ENCODE measurements at places on chromosomes 16 and 17. TPM values are rescaled to one million over a fixed set of nuclear protein-coding genes. Genes with fewer than 3 reads are reported as not detected.

DNA sequence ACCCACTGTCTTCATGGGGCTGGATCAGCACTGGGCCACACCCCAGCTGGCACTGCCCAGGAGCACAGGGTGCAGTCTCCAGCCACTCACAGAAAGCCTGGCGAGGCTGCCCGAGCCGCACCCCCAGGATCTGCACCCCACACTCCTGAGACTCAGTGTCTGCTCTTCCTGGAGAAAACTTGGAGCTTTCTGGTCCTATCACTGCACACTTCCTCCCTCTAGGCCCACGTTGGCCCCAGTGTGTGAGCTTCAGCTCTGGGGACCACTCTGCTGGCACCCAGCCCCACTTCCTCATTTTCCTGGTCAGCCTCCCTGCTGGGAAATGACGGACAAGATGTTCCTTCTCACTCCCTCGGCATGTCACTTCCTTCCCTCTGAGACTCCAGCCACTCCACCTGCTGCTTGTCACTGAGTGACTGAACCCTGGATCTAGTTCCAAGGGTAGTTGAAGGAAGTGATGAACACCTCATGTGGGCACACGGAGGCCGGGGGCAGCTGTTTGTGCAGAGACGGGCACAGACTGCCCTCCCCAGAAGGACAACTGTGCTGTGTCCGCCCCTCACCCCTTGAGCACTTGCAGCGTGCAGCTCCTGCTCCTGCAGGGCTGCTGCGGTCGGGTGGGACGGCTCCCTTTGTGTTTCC is 29.0 kb downstream of the ZC3H18 start:
- no peak for DNase-seq

DNA sequence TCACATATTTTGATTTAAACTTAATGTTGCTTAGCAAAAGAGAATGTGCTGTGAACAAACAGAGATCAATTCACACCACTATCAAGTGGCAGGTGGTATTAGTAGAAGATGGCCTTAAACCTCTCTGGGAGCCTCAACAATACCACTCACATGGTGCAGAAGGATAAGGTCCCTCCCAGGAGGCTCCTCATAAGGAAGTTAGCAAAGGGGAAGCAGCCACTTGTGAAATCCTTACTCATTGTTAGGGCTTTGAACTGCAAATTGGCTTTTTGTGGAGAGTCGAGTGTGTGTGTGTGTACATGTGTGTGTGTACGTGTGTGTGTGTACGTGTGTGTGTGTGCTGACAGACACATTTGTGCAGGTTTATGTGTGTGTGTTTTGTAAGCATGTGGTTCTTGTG is 48.9 kb upstream of the ASIC2 start:
- no peak for DNase-seq

DNA sequence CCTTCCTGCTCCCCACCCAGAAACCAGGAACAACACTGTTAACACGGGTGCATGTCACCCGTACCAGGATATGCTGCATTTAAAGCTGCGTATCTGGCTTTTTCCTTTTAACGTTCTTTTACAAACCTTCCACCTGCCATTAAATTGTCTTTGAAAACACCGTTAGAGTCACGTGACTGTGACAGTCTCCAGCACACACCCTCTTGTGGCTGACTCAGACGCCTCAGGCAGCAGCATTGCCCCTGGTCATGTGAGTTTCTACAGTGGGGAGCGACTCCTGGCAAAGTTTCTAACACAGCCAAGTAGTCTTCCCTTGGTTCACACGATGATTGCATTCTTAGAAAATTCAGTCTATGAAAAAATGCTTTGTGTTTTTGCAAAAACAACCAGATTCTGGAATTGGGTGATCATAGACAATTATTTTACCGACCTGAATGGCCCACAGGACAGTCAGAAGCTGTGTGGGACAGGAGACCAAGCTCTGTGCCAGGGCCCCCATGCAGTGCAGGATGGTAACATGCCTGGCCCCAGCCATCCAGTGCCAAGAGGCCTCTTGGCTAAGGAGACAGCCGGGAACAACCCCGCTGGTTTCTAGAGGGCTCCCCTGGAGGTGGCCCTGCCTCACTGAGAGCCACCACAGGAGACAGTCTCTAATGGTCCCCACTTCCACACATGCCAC is 199.1 kb downstream of the KATNIP start:
- DNase-seq, result peak; percentile 74

- DNase-seq, result no peak
Observed at GRCh38 chr16:66681676-66682075, 14.9 kb downstream of the CMTM4 start.

DNA sequence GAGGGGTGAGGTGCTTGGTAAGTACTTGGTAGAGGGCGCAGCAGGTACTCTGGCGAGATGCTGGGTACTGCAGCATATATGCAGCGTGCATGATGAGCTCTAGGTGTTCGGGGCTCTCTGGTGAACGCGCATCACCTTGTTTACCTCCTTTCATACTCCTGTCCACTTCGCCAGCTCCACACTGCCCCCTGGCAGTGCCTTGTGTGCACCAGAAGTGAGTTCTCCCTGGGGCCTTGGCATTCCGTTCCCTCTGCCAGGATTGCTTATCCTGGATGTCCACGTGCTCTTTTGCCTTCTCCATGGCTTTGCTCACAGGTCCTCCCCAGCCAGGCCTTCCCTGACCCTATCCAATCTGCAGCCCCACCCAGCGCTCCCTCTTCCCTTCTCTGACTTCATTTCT is 154.2 kb downstream of the MRM1 start:
- no peak for DNase-seq

DNA sequence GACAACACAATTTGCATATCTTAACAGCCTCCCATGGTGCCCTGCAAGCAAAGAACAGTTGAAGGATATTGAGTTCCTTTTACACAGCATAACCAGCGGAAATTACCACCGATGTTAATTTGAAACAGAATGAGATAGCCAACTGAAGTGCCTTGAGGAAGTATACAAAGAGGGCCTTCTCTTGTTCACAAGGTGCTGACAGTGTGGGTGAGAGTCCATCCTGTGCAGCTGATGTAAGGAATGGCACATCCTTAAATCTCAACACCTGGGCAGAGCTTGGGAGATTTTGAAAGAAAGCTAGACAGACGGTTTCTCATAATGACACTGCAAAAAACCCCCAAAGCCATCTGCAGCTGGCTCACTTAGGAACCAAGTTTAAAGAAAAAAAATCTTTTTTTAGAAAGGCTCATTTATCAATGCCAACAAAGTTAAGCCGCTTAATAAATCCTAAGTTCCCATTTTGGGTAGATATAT is 818.6 kb downstream of the KCNJ2 start:
- no peak for DNase-seq

DNA sequence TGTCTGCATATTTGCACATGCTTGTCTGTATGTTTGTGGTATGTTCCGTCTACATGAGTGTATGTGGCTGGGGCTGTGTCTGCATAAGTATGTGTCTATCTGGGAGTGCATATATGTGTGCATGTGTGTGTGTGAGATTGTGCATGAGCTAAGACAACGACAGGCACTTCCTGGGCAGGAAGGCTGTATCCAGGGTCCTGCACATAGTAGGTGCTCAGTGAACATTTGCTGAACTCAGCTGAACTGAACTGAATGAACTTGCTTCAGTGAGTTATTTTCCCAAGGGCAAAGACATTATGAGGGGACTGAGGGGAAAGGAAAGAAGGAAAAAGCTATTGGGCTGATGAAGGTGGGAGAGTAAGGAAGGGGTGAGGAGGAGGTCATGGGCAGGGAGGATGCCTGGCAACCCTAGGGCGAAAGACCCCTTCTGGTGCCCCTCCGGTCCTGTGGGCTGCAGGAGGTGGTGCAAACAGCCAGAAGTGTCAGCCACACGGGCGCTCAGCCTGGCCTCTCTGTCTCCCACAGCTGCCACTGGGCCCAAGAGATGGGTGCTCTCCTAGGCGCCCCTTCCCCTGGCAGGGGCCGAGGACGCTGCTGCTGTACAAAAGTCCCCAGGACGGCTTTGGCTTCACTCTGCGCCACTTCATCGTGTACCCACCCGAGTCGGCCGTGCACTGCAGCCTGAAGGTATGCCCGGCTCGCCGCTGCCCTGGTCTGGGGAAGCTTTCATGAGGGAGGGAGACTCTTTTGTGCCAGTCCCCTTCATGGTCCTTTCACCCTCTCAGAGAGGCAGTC is 29.5 kb downstream of the ARHGAP23 start:
- DNase-seq, result no peak

DNA sequence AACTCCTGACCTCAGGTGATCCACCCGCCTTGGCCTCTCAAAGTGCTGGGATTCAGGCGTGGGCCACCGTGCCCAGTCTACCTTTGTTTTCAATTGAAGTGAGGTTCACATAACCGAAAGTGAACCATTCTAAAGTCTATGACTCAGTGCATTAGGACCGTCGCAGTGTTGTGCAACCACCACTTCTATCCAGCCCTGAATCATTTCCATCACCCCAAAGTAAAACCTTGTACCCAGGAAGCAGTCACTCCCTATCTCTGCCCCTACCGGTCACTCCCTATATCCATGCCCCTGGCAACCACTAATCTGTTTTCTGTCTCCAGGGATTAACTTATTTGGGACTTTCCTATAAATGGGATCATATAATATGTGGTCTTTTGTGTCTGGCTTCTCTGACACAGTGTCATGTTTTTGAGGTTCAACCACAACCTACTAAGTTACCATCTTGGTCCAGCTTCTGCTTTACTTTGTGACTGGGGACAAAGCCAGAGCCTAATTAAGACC is 28.3 kb upstream of the CDC42EP4 start:
- no peak for DNase-seq

DNA sequence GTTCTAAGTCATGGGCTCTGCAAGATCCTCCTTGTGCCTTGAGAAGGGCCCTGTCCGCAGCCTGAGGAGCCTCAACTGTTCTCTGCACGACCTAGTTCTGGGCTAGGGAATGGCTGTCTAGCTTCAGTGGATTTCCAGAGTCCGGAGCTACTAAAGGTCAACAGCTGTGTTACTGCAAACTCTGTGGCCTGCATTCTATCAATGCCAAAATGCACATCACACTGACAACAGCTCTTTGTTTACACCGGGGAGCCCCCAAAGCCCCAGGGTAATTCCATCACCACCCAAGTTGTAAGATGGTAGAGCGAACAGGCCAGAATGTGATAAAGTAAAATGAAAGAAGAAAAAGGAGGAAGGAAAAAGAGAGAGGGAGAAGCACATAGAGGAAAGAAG is 610.2 kb downstream of the MAF start:
- DNase-seq, result no peak

GRCh38 chr17:63644846-63645245 is 22.6 kb downstream of the MAP3K3 start:
- DNase-seq, result no peak

- DNase-seq, result no peak
Observed at GRCh38 chr17:31457391-31458234, 66.1 kb downstream of the RAB11FIP4 start.

DNA sequence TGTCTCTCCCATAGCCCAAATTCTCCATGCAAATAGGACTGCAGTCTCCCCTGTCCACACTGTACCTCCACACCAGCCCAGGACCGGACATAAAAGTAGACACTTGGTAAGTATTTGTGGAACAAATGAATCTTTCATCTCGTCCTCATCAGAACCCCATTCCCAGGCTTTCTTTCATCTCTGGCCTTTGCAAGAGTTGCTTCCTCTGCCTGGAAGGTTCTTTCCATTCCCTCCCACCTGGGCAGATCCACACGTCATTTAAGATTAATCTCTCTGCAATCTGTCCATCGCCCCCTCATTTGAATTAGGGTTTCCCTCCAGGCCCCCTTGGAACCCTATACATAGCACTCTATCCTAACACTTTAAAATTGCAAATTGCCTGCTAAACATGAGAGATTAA is 3.9 kb upstream of the NXPH3 start:
- DNase-seq, result no peak

GRCh38 chr16:75236736-75237397 is 14.6 kb downstream of the BCAR1 start:
- DNase-seq, result no peak

Gene GUCY2D
- under 0.01 TPM for total RNA-seq

Gene CDH1
- 1.6 TPM for total RNA-seq

Gene TTYH2
- 14.7 TPM for total RNA-seq

Gene CCL7
- not detected for total RNA-seq

Gene OTOP3
- not detected for total RNA-seq

Gene RAB37
- 0.82 TPM for total RNA-seq

Gene P2RX5
- total RNA-seq, result 5.3 TPM

Gene CDH5
- 6.1 TPM for total RNA-seq

Gene MYH13
- not detected for total RNA-seq

Gene HID1
- 17.1 TPM for total RNA-seq
